ENCODE measurements at places on chromosomes 13 and 19. TPM values are rescaled to one million over a fixed set of nuclear protein-coding genes. Genes with fewer than 3 reads are reported as not detected.
A peak's percentile ranks its signal among the peaks of the same experiment; 100 is the strongest.

DNA sequence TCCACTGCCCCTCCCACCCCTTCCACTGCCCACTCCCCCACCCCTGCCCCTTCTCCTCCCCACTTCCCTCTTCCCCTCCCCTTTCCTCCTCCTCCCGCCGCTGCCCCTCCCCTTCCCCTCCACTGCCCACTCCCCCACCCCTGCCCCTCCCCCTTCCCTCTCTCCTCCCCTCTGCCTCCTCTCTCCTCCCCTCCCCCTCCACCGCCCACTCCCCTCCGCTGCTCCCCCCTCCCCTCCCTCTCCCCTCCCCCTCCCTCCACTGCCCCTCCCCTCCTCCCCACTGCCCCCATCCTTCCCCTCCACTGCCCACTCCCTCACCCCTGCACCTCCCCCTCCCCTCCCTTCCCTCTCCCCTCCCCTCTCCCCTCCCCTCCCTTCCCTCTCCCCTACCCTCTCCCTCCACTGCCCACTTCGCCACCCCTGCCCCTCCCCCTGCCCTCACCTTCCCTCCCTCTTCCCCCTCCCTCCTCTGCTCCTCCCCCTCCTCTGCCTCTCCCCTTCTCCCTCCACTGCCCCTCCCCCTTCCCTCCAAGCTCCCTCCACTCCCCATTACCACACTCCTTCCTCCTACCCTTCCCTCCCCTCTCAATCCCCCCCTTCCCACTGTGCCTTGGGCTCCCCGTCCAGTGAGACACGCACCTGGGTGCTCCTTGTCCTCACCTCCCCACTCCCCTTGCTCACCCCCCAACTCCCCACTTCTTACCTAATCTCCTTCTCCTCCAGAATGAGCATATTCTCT lies 21.9 kb downstream of the ATP8B3 start:
- H3K27me3 ChIP-seq: peaks cover 16% of the 10 kb centered on the region
- H3K4me1 ChIP-seq: no peaks in the 10 kb centered on the region
- H3K27ac ChIP-seq: no peak overlapping the region
- no peak for DNase-seq
- H3K4me3 ChIP-seq: no peak overlapping the region
- no peaks in the 10 kb centered on the region for H3K36me3 ChIP-seq

- peaks cover 62% of the 10 kb centered on the region for H3K27me3 ChIP-seq
- H3K4me1 ChIP-seq: peaks cover 21% of the 10 kb centered on the region
- H3K27ac ChIP-seq: no peak overlapping the region
- H3K36me3 ChIP-seq: no peaks in the 10 kb centered on the region
- no peak overlapping the region for H3K4me3 ChIP-seq
These were observed 10.1 kb upstream of the GJA3 start for GRCh38 chr13:20170921-20171320.

- peaks cover 2% of the 10 kb centered on the region for H3K4me1 ChIP-seq
- peaks cover 5% of the 10 kb centered on the region for H3K36me3 ChIP-seq
- no peak for DNase-seq
- H3K4me3 ChIP-seq: no peak overlapping the region
- no peak overlapping the region for H3K27ac ChIP-seq
These were observed 41.2 kb upstream of the KCTD4 start for GRCh38 chr13:45242070-45242469.

DNA sequence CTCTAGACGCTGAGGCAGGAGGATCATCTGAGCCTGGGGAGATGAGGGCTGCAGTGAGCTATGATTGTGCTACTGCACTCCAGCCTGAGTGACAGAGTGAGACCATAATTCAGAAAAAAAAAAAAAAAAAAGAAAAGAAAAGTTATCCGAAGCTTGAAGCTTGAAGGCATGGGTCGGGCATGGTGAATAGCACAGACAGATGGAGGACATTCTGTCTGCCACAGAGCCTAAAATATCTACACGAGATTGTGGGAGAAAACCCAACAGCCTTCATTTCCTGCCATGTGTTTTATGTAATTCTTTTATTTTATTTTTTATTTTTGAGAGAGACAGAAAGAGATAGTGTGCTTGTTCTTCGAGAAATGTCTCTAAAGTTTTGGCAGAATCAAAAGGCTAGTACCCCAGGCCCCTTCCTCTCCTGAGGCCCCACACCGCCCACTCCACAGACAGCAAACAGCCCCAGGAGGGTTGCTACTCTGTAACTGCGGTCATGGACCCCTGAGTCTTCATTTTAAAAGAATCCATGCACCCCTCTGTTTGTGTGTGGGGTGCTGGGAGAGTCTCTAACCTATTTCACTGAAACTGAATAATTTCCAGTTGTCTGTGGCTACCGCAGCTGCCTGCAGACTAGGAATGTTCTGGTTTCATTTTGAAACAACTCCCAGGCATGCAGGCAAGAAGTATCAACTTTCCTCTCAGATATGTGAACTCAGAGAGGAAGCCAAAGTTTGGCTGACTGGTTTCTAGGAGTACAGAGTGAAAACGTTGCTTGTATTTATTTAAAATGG lies 38.4 kb upstream of the RCBTB2 start:
- no peaks in the 10 kb centered on the region for H3K36me3 ChIP-seq
- no peak overlapping the region for H3K4me3 ChIP-seq
- DNase-seq: no peak
- H3K27me3 ChIP-seq: peaks cover 12% of the 10 kb centered on the region
- no peak overlapping the region for H3K27ac ChIP-seq

DNA sequence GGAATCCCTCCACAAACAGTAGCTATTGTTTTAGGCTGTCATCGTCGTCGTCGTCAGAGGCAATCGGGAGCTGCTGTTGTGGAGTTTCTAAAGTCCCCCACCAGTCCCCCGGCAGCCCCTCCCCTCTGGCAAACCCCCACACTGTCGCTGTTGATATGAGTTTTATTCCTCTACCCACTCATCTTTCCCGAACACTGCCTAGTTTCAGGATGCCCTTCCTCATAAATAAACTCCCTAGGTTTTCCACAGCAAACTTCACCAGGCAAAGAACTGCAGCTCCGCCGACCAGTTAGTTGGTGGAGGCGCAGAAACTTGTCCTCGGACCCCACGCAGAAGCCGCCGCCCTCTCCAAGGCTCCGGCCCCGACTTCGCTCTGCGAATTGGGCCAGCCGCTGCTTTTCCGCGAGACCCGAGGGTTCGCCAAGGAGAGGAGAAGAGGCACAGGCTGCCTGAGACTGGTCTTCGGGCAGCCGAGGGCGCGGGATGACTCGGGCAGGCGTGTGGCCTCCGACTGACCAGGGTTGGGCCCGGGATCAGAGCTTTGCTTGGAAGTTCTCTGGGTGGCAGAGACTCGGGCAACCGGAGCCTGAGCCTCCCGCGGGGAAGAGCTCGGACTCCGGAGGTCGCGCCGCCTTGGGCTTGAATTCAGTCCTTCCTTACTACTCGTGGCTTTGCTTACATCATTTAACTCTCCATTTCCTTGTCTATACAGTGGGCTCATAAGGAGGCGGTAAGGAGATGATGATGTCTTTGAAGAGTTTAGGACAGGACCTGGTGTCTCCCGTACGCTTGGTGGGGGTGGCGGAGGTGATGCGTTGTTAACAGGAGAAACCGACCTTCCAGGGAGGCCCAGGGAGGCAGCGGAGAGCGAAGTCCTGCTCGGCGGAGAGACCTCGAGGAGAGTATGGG lies 7.9 kb downstream of the PDX1 start:
- DNase-seq: no peak
- peaks cover 33% of the 10 kb centered on the region for H3K4me1 ChIP-seq
- no peak overlapping the region for H3K27ac ChIP-seq
- peaks cover 86% of the 10 kb centered on the region for H3K27me3 ChIP-seq
- H3K4me3 ChIP-seq: no peak overlapping the region

DNA sequence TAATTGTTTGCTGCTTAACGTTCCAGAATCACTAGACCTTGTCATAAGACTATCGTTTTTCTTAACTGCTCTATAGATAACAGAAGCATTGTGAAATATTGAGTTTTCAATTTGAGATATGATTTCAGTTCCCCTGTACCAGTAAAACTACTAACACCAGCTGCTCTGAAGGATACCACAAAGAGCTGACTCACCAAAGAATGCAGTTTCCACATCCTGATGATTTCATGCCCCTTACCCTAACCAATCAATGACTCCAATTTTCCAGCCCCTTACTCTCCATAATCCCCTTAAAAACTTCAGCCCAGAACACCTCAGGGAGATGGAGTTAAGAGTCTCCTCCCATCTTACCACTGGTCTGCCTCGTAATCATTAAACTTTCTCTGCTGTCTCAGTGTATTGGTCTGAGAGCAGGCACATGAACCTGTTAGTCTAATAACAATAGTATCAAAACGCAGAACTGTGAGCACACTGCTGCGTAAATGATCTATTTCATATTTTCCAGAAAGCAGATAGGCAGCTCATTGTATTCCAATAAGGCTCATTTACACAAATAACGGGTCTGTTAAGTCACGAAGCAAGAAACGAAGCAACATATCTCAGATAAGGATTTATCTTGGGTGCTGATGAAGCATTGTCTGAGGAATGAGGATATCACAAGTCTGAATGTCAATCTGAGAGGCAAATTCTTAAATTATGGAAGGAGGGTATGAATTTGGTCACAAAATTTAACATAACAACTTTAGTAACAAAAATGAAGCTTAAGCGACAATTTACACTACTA lies 14.1 kb upstream of the CCNA1 start:
- no peak overlapping the region for H3K4me3 ChIP-seq
- no peak overlapping the region for H3K27ac ChIP-seq
- peaks cover 61% of the 10 kb centered on the region for H3K27me3 ChIP-seq
- DNase-seq: peak; percentile 19

CEACAM1 gene
- 3.1 TPM for total RNA-seq

ZIM2 gene
- total RNA-seq: not detected

Measured in activated naive CD4-positive, alpha-beta T cell treated with anti-CD3 and anti-CD28 coated beads for 36 hours (primary cell).